RPMI8226 (cell line): ENCODE measurements at places on chromosomes 3 and 15.

DNA sequence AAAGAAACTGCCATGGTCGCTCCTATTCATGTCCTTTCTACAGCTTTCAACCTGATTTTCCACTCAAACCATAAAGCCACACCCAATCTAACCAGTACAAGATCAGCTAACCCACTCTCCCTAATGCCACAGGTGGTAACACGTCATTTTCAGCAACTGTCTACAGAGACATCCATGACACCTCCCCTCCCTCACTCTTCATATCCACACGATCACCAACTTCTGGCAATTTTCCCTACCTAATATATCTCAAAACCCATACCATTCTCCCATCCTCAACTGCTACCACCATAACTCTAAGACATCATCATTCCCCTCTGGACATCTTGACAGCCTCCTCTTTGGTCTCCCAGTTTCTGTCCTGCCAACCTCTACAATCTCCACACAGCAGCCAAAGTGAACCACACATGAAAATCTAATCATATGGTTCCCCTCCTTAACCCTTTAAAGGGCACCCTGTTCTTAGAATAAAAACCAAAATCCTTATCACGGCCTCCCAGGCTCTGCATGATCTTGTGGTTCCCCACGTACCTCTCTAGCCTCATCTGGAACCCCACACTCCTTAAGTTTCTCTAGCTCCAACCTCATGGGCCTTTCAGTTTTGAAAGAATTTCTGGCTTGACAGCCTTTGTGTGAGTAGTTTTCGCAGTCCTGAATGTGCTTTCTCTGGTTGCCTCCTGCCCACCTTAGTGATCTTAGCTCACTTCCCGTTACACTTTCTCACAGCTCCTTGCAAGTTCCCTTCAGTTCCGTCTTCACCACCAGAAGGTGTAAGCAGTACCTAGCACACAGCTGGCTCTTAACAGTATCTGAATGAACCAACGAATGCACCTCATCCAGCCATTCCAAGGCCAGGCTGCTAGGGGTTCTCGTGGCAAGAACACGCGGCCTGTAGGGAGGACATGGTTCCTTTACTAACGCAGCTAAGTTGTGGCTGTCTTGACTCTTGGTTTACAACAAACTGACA is 33.4 kb downstream of the SPINK8 start:
- DNase-seq: peak; percentile 61

DNA sequence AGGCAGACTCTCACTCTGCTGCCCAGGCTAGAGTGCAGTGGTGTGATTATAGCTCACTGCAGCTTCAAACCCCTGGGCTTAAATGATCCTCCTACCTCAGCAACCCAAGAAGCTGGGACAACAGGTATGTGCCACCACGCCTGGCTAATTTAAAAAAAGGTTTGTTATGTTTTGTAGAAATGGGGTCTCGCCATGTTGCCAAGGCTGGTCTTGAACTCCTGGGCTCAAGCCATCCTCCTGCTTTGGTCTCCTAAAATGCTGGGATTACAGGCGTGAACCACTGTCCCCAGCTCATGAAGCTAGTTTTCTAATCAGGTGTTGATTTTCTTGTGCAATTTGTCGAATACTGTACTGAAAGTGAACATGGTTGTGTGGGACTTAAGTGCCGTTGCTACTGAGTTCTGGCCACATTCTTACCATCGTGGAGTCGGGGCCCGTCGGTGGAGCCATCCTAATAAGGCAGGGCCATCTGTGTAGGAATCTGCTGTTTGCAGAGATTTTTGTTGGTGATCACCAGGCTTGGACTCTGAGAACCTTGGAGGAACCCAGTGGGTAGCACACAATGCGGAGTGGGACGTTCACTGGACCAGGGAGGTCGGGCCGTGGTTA is 193.2 kb downstream of the GOLGA6L6 start:
- DNase-seq: peak; percentile 62

- no peak for DNase-seq
Measured at GRCh38 chr15:60541481-60542299, 62.7 kb upstream of the ICE2 start.

- no peak for DNase-seq
Measured at GRCh38 chr15:86505951-86506350, 426.3 kb downstream of the AGBL1 start.

- no peak for DNase-seq
Measured at GRCh38 chr3:197912741-197913476, 37.1 kb upstream of the RPL35A start.

DNA sequence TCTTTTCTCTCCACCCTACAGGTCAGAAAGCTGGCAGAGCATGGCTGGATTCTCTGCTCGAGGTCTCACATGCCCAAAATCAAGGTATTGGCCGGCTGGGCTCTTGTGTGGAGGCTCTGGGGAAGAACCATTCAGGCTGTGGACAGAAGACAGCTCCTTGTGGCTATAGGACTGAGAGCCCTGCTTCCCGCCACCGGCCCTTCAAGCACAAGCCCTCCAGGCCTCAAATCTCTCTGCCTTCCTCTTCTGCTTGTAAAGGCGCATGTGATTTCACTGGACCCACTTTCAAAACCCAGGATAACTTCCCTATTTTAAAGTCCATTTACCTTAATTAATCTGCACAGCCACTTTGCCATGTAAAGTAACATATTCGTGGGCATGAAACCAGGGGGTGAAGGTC is 36.2 kb upstream of the MGLL start:
- no peak for DNase-seq

GRCh38 chr15:38672814-38673670 is 108.4 kb upstream of the RASGRP1 start:
- no peak for DNase-seq

- DNase-seq: no peak
Measured at GRCh38 chr3:126792998-126793397, 89.0 kb downstream of the CHCHD6 start.

DNA sequence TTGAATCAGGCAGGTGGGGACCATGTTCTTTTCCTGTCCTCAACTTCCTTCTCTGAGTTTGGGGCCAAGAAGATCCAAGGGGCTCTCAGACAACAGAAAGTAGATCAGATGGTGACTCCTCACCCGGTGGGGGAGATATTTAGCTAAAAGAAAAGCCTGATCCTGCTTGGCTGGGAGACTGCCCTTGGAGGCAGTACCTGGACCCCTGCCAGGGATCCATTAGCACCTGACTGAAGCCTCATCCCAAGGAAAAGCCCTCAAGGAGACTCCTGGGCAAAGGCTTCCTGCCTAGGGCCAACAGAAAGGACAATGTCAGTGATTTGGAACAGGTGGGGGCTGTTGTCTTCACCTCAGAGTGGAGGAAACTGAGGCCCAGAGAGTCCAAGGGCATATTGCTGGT is 33.5 kb upstream of the HHATL start:
- DNase-seq: no peak

DNA sequence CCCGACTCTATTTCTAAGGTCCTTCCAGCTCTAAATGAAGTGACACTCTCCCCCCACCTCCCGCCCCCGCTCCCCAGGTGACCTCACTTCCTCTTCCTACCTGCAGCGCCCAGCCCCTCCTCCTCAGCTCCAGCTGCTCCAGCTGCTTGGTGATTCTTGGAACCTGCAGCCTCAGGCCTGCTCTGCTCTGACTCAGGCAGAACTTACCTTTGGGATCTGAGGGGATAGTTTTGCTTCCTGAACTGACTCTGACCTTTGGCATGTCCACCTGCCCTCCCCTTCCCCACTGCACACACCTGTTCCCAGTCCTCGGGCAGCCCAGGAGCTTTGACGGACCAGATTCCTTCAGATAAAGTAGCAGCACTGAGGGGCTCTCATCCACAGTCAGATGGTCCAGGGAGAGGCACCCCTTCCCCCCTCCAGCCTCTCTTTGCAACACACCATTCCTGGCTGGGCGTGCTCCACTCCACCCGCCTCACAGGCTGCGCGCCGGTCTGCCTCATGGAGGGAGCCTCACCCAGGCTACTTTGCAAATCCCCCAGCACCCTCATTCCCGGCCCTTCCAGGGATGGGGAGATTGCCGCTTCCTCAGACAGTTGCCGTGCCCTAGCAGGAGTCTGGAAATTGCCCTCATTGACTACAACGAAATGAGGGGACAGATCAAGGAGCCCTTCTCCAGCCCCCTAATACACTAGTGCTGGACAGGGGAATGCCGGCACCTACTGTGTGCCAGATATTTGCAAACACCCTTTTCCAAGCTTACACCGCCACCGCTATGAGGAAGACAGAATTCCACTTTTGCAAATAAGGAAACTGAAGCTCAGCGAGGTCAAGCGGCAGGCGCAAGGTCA is 692 bp upstream of the C15orf39 start:
- DNase-seq: peak; percentile 96

- DNase-seq: no peak
Measured at GRCh38 chr15:99508852-99509251, 56.9 kb upstream of the MEF2A start.

GRCh38 chr3:156637480-156638022 is 36.8 kb upstream of the TIPARP start:
- no peak for DNase-seq

DNA sequence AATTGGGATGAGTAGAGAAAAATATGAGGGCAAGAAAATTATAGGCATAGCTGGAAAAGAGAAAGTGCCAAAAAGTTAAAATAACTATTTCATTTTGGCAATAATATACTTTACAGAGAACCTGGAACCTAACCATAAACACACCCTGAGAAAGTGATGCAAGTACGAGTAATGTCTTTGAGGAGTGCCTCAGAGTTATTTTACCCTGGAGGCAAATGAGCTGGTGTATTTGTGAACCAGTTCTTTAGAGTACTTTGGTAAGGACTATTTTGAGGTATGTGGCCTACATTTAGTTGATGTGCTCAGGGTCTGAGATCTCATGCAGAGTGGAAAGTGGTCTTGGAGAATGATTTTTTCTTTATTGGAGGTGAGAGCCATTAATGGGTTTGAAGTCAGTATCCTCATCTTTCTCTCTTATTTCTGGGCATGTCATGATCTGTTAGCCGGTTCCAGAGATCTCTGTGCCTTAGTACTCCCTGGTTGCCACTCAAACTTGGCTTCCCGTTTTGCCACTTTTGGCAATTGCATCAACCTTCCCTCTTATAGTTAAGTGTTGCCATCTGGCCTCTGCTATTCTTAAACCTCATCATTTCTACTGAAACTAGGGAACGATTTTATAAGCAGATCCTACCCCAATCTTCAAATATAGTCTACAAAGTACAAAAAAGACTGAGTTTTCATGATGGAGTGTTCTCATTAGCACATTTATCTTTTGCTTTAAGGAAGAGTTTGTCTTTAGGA is 145.7 kb downstream of the EPHA6 start:
- DNase-seq: no peak
